ENCODE measurements at places on chromosomes 4 and X.

DNA sequence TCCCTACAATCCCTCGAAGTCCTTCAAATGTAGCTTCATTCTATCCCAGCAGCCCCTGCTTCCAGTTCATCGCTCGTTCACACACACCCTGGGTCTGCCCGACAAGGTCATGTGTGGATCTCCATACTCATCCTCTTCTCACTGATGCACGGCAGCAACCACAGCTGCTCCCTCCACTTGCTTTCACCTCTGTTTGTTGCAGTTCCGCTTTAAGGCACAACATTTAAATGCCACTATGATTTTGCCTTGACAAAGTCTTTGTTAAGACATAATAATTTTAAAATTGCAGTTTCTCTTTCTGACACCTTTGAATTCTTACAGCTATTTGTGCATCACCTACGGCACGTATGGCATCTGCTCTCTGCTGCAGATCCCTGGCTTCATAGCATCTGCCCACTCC lies 1.8 kb downstream of the ODAPH start:
- no peak for DNase-seq

DNA sequence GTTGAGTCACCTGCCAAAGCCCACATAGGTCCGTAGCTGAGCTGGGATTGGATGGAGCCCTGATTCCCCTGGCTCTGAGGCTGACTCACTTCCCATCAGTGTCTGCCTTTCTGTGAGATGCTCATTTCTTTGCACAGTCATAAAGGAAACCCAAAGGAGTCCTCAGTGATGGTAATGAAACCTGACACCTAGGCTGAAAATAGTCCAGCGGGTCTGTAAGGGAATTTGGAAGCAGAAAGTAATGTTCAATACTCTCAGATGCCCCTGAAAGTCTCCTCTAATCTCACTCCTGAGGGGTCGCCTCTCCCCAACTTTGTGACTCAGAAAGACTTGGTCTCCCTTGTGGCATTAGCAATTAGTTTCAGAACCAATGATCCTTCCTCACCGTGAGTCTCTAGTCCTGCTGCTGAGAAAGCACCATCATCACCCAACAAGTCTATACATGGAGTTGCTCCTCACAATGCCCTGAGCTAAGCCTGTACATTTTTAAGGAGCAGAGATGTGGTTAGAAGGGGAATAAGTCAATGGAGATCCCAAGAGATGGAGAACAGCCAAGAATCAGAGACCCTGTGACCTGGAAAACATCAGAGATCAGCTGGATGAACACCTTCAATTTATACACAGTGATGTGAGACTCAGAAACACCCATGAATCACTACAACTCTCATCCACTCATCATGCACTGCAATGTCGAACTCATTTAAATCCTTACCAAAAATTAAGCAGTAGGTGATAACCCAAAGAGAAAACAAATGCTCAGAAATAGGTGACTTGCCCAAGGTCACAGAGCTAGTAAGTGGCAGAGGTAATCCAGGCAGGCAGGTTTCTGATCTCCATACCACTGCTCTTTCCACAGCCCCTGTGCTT lies 219.0 kb upstream of the CPEB2 start:
- no peak for DNase-seq

- DNase-seq, result no peak
Observed at GRCh38 chrX:19832191-19832965, 55.0 kb downstream of the SH3KBP1 start.

- no peak for DNase-seq
Observed at GRCh38 chr4:177680308-177680707, 238.1 kb upstream of the AGA start.

GRCh38 chr4:71130827-71131603 lies 137.6 kb downstream of the DCK start:
- DNase-seq, result no peak

DNA sequence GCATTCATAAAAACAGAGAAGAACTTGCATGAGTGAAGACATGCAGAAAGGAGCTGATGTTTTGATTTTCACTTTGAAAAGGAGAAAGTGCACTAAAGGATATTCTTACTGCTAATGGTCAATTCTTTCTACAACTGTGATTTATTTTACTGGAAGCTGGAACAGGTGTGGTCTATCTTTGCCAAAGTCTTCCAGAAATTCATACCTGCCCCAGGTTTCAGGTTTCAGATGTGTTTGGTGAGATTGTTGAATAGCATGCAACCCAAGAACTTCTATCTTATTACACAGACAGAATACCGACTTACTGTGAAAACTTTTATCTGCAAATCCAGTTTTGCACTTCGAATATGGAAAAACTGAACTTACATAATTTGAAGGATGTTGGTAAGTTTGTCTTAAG lies 388.3 kb downstream of the PDGFC start:
- DNase-seq, result no peak

GRCh38 chr4:94931626-94932025 lies 173.9 kb downstream of the BMPR1B start:
- no peak for DNase-seq
